ENCODE measurements at places on chromosomes 12 and 14.

DNA sequence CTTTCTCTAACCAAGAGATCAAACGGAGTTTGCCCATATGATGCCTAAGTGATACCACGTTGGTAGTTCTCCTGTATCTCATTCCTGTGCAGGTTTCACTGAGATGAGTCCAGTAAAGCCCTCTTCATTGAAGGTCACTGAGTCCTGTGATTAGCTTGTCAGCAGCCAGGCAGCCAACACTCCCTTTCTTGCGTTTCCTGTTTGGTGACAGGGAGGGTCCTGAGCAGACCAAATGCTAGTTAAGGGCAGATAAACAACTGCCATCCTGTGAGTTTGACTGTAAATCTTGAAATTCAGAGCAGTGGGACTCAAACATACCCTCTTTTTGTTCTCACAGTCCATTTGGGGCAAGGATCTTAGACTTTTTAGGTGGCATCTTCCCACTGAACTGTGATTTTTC lies 39.4 kb downstream of the ZNF641 start:
- no peaks in the 10 kb centered on the region for H3K36me3 ChIP-seq
- H3K27me3 ChIP-seq = peaks cover 3% of the 10 kb centered on the region
- no peak overlapping the region for H3K27ac ChIP-seq

DNA sequence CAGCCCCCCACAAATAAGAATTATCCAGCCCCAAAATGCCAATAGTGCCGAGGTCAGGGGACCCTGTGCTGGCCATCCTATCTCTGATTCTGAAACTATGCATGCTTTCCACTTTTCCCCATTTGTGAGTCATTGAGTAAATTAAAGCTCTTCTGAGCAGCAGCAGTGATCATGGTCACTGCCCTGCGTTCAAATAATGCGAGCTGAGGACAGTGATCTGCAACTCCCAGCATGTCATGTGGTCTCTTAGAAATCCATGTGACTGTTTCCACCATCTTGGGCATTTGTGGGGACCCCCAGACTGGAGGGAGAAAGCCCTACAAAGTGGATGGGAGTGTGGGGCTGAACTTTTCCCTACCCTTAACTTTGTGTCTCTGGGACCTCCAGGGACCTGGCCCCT lies 53.8 kb downstream of the C14orf132 start:
- no peaks in the 10 kb centered on the region for H3K36me3 ChIP-seq
- H3K27me3 ChIP-seq = no peaks in the 10 kb centered on the region
- H3K4me1 ChIP-seq = no peaks in the 10 kb centered on the region
- no peak overlapping the region for H3K4me3 ChIP-seq
- DNase-seq = no peak
- no peak overlapping the region for H3K27ac ChIP-seq

DNA sequence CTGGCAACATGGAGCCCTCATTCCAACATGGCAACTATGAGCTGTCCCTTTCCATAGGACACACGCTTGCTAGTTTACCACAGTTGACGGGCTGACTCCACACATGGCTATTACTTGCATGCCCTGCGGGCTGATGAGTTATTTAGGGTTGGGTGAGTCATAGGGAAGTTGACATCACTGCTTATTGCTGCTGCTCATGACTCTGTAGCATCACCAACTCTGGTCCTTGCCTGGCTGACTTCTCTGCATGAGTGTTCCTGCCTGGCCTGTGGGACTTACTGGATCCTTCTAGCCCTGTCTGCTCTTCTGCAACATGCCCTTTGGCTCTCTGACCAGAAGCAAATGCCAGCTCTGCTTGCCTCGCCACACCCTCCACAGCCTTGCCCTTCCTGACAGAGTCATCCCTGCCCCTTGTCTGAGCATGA lies 199.5 kb downstream of the ANO6 start:
- peaks cover 44% of the 10 kb centered on the region for H3K36me3 ChIP-seq
- no peaks in the 10 kb centered on the region for H3K27me3 ChIP-seq
- peaks cover 7% of the 10 kb centered on the region for H3K4me1 ChIP-seq
- H3K4me3 ChIP-seq = no peak overlapping the region
- DNase-seq = peak; percentile 15

DNA sequence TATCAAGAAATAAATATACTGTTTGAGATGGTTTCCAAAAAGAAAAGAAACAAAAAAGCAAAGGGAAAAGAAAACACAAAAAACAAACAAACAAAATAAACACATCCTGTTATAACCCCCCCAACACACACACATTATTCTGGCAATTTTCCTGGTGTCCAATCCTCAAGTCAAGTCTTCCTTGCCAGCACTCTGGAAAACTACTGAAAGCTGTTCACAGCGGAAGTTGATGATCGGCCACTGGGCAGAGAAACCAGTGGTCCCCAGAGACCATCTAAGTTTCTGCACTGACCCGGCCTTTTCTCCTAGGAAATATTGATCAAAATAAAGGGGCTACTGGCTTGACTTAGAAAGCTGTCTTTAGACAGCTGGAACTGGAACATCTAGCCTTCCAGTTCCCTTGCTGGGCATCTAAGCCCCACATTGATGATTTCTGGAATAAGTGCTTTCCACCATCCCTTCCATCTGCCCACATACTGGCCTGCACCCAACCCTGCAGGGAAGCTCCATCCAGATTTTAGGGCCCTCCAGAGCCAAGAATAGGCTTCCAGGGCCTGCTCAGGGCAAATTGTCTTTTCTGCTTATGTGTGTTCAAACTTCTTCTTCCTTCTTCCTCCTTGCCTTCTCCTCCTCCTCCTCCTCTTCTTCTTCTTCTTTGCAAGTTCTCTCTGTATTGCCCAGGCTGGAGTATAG lies 11.6 kb upstream of the PPP1CC start:
- no peak overlapping the region for H3K27ac ChIP-seq
- no peaks in the 10 kb centered on the region for H3K4me1 ChIP-seq
- no peaks in the 10 kb centered on the region for H3K27me3 ChIP-seq

- DNase-seq = no peak
- H3K27ac ChIP-seq = no peak overlapping the region
- peaks cover 4% of the 10 kb centered on the region for H3K27me3 ChIP-seq
- no peak overlapping the region for H3K4me3 ChIP-seq
- H3K36me3 ChIP-seq = no peaks in the 10 kb centered on the region
- no peaks in the 10 kb centered on the region for H3K4me1 ChIP-seq
Observed at GRCh38 chr12:5123921-5124320, 80.2 kb downstream of the KCNA5 start.

GRCh38 chr14:22472935-22473854 lies 115.8 kb downstream of the DAD1 start:
- peak overlapping the region; percentile 65 for H3K27ac ChIP-seq
- no peak for DNase-seq
- H3K4me3 ChIP-seq = peak overlapping the region; percentile 3
- no peaks in the 10 kb centered on the region for H3K27me3 ChIP-seq
- peaks cover 89% of the 10 kb centered on the region for H3K4me1 ChIP-seq
- H3K36me3 ChIP-seq = no peaks in the 10 kb centered on the region

- no peak overlapping the region for H3K27ac ChIP-seq
- no peak for DNase-seq
- no peaks in the 10 kb centered on the region for H3K36me3 ChIP-seq
- no peaks in the 10 kb centered on the region for H3K27me3 ChIP-seq
- no peak overlapping the region for H3K4me3 ChIP-seq
Observed at GRCh38 chr12:110199339-110200123, 75.4 kb downstream of the IFT81 start.
